ENCODE measurements at places on chromosomes 2 and 18.

DNA sequence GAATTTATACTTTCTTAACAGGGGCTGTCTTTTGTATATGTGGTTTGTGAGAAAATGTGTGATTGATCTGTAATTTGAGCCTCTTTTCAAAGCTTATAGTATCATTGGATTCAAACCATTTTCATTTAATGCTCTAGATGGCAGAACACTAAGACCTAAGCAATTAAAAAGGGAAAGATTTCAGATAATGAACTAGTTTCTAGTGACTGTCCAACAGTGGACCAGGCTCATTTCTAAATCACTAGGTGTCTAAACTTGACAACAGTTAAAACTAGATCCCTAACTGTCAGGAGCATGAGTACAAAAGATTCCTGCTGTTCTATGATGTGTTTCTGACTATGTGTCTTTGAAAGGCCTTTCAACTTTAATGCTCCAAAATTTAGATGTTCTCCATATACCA, 54.6 kb downstream of the ANKRD44 start:
- no peak for DNase-seq

DNA sequence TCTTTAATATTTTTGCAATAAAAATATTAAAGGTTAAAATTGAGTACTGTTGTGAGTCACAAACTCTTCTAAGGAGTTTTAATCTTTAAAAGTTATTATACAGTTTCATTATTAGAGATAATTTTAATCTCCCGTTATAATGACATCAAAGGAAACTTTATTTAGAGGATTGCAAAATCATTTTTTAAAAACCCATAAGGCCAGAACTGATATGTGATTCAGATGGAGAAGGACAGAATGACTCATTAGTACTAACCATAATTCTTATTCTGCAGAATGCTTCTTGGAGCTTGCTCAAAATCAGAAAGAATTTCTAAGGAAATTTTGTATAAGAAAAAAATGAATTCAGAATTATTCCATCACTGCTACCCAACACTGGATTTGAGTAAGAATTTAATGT, 12.5 kb upstream of the HNRNPLL start:
- no peak for DNase-seq

DNA sequence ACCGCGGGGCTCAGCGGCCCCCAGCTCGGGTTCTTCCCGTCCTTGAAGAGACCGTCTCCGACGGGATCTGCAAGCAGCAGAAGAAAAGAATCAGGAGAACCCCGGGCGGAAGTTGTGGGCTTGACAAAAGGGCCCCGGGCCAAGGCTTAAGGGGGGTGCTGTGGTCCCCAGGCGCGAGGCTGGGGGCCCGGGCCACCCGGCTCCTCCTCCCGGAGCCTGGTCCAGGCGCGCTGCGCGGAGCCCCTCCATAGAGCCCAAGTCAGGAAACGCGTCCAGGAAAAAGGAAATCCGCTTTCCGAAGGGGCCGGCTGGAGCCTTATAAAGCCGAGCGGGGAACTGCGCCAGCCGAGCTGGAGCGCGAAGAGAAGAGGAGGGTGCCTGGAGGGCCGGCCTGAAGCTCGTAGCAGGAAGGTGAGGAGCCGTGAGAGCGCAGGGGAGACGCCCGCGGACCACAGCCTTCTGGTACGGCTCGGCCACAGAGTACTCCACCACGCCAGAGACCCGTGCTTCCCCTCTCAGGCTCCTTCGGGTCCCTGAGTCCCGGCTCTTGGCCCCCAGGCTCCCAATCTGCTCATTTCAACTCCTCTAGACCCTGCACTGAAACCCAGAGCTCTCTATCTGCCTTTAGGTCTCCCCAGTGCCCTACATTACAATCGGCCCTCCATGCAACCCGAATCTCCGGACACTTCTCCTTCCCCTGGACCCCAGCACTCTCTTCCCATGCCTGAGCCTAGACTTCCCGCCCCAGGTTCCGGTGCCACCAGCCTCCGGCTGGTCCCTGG, 554 bp downstream of the FEV start:
- no peak for DNase-seq

DNA sequence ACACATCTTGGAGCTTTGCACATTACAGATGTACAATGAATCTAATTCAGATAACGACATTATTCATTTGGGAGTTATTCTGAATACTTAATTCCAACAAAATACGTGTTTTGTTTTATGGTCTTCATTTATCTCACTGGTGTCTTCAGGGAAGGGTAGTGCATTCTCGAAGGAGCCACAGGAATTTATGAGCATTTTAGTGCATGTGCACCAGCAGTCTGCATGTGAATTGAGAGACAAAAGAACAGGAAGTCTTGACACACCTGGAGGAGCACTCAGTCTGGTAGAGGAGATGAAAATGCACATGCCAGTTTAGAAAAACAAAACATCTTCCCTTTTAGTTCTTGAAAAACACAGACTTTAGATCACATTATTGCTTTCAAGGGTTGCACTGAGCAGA, 228.7 kb downstream of the LRATD1 start:
- no peak for DNase-seq

DNA sequence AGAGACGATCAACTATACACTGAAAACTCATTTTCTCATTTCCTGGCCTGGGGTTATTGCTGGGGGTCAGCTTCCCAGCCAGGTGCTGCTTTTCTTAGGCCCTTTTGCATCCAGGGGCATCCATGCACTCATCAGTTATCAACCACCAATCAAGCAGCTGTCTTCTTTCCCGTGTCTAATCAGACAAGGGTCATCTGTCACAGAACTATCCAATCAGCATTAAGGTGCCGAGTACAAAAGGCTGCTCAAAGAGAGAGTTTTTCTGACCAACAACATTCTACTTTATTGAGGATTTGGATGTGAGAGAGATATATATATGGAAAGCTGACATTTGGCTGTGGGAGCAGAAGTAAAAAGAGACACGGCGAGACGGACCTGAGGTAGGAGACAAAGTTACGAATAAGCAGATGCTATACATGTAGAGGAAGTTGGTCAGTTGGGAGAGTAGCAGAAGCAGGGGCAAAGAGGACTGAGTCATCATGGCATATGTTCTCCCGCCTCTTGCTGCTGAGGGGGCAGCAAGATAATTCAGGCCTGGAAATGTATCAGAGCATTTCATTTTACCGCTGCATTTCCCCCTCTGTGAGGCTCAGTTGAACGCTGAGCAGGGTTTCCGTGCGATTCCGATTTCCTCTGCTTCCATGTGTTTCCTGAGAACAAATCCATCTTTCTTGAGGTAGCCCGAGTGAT, 129.3 kb downstream of the NUP35 start:
- DNase-seq, result no peak

- DNase-seq, result no peak
Observed at GRCh38 chr18:63145166-63145850, 174.3 kb downstream of the BCL2 start.

- no peak for DNase-seq
Observed at GRCh38 chr2:127852388-127852787, 5.6 kb downstream of the POLR2D start.

GRCh38 chr18:3998698-3999333, 456.3 kb downstream of the DLGAP1 start:
- no peak for DNase-seq

- DNase-seq, result no peak
Observed at GRCh38 chr2:151826737-151827157, 1.5 kb downstream of the ARL5A start.

GRCh38 chr2:133262893-133263292, 305.4 kb downstream of the NCKAP5 start:
- DNase-seq, result no peak

- no peak for DNase-seq
Observed at GRCh38 chr18:25061395-25061794, 290.6 kb downstream of the ZNF521 start.

DNA sequence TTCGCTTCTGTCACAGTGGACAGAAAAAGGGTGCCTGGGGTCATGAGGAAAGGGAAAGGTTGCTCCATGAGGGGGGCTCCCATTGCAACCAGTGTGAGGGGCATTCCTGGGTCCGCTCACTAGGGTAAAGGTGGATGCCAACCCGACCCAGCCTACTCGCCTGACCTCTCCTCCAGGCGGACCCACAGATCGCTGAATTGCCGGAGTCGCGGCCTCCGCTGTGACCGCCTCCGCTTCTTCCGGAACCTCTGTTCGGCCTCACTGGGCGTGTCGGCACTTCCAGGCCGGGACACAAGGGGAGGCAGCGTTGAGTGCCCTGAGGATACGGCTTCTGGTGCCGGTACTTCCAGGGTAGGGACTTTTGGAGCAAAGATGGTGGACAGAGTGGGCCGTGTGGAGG, 57.1 kb downstream of the TRABD2A start:
- no peak for DNase-seq

DNA sequence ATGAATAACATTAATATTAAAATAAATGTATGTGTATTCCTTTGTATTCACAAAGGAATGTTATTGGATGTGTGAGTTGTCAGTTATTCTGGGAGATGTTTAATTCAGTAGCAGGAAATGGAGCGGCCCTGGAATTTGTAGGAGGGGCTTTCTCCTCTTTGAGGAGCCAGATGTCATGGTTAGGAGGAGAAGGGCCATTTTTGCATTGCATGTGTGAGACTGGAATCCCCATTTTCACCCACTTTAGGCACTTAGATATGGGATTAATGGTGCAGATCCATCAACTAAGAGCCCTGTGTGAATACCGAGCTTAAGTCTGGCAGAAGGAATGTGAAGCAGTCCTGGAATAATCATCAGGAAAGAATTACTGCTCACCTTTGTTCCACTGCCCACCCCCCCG, 439.2 kb downstream of the PARD3B start:
- DNase-seq, result no peak

GRCh38 chr2:119408221-119408619, 23.4 kb upstream of the TMEM37 start:
- no peak for DNase-seq

- DNase-seq, result no peak
Observed at GRCh38 chr2:150686391-150686790, 198.9 kb upstream of the RND3 start.

GRCh38 chr18:9188359-9189231, 52.0 kb downstream of the ANKRD12 start:
- no peak for DNase-seq

DNA sequence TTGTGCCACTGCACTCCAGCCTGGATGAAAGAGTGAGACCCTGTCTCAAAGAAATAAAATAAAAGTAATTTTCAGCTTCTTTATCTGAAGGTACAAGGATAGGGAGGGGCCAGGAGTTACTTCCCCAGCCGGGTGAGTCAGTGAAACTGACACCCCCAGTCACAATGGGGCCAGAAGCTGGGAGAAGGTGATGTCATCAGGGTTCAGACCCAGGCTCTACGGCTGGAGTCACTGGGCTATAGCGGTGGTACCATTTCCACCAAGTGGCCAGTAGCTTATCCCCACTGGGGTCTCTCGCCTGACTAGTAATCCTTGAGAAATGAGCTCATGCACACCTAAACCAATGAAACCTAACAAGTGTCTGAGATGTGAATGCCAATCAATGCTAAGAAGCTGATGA, 107.9 kb downstream of the ALPK2 start:
- DNase-seq, result no peak

- no peak for DNase-seq
Observed at GRCh38 chr2:121810959-121811853, 55.8 kb downstream of the TSN start.

DNA sequence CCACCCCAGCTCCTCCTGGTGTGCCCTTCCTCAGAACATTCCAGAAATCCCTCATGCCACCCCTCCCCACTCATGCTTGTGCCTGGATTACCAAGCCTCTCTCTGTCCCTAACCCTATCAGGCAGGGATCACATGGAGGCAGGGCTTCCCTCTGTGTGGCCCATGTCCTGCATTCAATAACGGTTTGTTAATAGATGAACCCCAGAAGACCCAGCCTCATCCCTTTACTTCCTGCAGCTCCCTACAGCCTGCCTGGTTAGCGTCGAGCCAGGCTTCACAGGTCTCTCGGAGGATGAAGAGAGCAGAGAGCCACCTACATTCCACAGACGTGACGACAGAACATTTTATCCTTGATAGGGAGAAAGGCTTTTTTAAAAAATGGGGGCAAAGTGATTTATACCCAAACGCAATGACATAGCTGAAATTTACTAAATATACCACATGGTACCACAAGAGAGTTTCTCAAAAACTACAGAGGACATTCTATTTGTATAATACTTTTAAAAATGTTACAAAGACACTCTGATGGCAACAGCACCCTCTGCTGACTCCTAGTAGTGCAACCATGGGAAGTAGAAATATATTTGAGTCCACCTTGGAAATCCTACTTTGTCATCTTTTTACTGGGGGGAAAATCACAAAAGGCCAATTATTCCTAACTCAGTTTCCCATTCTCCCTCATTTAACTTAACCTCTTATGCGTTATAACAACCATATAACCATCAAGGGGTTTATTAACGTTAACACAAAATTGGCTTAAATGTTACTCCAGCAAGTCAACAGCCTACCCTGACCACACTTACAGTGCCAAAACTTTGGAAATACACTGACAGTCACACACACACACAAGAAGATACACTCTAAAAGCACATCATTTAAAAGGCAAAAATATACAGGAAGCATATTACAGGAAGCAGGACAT, 30.7 kb downstream of the FBXO15 start:
- no peak for DNase-seq

DNA sequence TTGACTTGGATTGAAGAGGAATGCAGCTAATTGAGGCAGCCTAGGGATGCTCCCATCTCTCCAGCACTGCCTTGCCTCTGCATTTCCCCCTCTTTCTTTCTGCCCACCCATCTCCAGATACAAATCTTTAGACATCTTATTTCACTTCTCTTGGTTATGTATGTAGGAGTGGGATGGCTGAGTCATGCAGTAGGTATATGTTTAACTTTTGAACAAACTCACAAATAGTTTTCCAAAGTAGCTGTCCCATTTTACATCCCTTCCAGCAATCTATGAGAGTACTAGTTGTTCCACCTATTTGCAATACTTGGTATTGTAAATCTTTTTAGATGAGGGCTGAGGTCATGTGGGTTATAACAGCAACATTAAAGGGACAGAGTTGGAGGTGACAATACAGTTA, 329.9 kb downstream of the DYSF start:
- no peak for DNase-seq

GRCh38 chr2:237298151-237299118, 115.5 kb downstream of the COL6A3 start:
- no peak for DNase-seq

DNA sequence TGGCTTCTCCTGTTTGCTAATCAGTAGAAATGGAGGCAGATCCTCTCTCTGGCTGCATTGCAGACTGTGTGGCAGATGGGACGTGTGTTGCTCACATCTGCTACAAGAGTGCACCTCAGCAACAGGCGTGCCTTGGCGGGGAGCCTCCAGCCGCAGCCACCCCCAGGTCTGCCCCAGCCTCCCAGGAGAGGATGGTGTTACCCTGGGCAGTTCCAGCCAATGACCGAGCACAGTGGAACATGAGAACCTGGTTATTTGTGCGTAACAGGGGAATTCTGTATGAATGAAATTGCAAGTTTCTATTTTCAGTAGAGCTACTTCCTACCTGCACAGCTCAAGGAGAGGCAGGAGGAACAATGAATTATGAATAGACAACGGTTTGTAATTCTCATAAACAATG, 130.6 kb upstream of the CBLN2 start:
- DNase-seq, result no peak

DNA sequence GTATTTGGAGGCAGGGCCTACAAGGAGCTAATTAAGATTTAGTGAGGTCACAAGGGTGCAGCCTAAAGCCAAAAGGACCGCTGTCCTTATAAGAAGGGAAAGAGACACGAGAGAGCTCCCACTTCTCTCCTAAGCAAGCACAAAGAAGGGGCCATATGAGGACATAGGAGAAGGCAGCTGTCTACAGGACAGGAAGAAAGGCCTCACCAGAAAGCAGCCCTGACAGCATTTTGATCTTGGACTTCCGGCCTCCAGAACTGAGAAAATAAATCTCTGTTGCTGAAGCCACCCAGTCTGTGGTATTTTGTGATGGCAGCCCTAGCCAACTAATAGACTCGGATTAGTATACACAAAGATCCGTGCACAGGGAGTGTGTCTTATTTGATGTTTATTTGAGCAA, 139.7 kb downstream of the B3GNT2 start:
- no peak for DNase-seq

Data from activated T-cell treated with anti-CD3 and anti-CD28 coated beads, Interleukin-2, amount 50 U/mL, for 24 hours (primary cell).